ENCODE measurements at places on chromosomes 4 and X.
A peak's percentile ranks its signal among the peaks of the same experiment; 100 is the strongest.

DNA sequence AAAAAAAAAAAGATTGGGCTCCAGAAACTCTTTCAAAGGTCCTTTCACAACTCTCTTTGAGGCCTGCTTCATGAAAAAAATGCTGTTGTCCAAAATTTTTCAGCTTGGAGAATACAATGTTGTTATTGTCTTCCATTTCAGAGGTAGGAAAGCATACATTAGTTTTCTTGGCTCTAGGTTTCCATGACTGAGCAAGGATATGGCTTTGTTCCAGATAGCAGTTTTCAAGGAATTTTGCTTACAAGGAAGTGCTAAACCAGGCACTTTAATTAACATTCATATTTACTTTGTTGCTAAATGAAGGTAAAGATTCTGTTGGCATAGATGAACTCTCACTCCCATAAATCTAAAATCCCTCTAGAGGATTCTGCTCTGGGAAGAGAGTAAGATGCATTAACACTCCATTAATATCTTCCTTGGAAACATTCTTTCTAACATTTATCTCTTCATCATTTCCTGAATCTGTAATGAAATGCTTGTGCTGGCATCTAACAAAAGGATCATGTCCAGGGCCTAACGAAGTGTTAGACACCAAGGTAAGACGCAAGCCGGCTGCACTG is 118.4 kb downstream of the COL25A1 start:
- DNase-seq, result no peak

- DNase-seq, result no peak
These were observed 24.1 kb downstream of the FABP2 start for GRCh38 chr4:119297795-119298194.

DNA sequence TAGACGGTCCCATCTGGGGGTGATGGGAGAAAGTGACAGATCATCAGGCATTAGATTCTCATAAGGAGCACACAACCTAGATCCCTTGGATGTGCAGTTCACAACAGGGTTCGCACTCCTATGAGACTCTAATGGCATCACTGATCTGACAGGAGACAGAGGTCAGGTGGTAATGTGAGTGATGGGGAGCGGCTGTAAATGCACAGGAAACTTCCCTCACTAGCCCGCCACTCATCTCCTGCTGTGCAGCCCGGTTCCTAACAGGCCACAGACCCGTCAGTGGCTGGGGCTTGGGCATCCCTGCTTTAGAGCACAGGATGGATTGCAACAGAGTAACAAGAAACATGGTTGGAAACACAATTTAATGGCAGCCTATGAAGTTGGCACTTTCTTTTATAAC is 172.6 kb upstream of the VCX3A start:
- DNase-seq, result no peak

DNA sequence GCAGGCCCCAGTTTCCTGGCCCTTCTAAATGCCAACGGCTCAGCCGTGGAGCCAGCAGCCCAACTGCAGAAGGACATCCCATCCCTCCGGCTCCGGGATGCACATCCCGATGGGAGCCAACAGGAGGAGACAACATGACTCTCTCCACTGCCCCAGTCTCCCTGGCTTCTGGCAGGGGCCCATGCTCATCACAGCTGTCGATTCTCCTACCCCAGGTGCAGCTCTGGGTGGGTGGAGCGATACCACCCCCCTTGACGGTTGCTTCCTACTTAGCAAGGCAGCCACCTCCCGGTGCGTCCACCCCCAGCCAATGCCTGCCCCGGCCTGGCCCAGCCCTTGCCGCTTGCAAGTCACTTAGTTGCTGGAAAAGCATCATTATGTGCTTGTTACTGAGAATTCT is 19.5 kb downstream of the ZNF275 start:
- no peak for DNase-seq

DNA sequence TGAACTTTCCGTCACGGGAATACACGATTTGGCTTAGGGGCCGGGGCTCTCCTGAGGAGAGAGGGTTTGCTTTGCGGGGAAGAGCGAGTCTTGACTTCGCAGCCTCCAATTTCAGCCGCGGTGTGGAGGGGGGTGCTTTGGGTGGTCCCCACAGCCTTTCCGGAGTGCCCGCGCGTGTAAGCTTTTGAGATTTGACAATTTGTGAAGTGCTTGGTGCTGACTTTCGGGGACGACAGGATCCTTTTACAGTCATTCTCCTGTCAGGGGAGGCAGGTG is 355 bp downstream of the SCML1 start:
- DNase-seq, result no peak

GRCh38 chrX:112043997-112044396 is 38.6 kb downstream of the TRPC5 start:
- DNase-seq, result no peak

DNA sequence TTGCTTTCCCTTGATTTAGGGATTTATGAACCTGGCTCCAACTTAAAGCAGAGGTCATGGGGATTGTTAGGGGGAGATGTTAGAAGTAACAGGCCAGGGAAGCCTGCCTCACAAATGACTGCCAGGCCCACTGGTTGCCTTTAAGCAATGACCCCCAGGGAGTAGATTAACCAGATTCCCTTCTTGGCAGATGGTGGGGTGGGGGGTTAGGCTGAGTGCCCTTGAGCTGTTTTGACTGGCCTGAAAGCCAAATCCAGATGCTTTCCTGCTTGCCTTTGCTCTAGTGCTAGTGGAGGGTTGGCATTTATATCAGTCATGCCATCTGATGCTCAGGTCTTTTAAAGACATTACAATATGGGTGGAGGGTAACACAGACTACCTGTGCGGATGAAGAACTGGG is 128.1 kb downstream of the TMEM164 start:
- no peak for DNase-seq

GRCh38 chr4:58275856-58276255 is 1165.7 kb upstream of the IGFBP7 start:
- no peak for DNase-seq

- no peak for DNase-seq
These were observed 306.5 kb downstream of the MAGEB5 start for GRCh38 chrX:26522501-26522900.

DNA sequence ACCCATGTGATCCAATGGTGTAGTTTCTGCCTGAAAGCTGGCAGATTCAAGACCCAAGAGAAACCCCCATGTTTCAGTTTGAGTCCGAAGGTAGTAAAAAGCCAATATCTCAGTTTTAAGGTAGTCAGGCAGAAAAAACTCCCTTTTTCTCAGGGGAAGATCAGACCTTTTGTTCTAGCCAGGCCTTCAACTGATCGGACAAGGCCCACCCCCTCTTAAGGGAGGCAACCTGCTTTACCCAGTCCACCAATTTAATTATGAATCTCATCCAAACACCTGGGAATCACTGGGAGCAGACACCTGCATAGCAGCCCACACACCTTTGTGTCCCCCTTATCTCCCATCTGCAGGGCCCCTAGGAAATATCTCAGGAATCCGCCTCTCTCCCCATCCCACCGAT is 322.0 kb downstream of the STK32B start:
- DNase-seq, result no peak

- DNase-seq, result no peak
These were observed 433.6 kb upstream of the FRG1 start for GRCh38 chr4:189507060-189507459.

DNA sequence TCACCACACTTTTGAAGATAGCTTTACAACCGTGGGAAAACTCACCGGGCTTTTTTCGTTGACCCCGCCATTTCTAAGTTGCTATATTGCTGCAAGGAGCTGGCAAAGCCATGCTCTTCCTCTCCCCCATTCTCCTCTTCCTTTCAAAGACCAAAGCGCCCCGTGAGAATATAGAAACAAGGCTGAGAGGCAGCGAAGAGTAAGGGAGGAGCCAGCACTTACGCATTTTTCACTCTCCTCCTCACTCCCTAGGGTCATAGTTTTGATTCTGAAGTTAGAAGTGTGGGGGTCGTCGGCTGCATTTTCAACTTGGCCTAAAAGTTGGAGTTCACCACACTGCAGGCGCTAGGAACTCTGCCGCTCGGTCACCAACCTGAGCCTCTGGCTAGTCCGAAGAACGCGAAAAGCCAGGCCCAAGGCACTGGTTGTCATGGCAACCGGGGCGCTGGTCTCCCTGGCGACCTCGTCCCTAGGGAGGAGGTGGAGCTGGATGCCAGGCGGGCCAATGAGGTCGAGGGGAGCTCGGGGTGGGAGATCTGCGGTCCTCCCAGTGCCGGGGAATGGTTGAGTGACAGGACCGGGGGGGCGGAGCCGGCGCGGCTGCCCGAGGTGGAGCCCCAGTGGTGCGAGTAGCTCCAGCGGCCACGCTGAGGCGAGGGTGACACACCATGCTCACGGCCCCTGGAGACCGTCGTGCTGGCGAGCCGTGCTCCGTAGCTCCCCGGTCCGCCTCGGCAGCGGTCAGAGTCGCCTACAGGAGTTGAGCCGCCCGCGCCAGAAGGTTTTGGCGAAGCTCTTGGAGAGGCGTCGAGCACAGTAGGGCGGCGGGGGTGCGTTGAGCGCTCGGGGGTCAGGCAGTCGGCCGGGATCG is at the start of gene PTPN13:
Gene PTPN13, plus strand, starts transcription at position 628 of the 871 bp plus-strand sequence. CDS start 40,942 bp downstream, outside the sequence.
- DNase-seq, result peak; percentile 83

DNA sequence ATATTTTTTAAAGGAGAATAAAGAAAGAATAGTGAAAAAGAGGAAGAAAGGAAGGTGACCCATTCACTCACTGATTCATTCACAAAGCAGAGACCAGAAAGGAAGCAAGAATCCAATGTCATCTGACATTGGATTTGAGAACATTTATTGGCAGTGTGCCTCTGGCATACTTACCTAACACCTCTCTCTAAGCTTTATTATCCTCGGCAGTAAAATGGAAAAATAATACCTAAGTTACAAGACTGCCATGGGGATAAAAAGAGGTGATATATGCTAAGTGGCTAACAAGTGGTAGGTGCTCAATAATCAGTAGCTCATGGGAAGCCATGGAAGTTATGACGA is 41.6 kb upstream of the PPARGC1A start:
- no peak for DNase-seq

- DNase-seq, result no peak
These were observed 564.7 kb upstream of the ACTRT1 start for GRCh38 chrX:128616933-128617332.

DNA sequence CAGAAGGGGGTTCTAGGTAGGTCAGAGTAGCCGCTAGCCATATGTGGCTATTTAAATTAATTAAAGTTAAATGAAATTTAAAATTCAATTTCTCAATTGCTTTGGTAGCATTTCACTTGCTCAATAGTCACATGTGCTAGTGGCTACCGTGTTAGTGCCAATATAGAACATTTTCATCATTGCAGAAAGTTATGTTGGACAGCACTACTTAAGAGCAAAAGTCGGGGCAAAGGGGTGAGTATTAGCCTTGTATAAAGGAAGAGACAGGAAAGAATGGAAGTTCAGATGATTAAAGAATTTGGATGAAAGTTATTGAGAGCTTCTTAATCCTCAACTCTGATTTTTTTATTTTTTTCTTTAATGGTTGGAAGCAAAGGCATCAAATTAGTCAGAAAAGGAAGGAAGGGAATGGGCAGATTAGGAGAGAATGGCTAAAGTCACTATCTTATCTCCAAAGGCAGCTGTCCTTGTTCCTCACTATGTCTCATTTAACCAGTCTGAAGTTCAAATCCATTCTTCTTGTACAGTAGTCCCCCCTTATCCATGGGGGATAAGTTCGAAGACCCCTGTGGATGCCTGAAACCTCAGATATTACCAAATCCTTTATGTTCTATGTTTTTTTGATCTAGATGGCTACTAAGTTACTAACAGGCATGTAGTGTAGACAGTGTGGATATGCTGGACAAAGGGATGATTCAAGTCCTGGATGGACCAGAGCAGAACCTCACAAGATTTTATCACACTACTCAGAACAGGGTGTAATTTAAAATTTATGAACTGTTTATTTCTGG is 22.9 kb downstream of the OCIAD1 start:
- no peak for DNase-seq

DNA sequence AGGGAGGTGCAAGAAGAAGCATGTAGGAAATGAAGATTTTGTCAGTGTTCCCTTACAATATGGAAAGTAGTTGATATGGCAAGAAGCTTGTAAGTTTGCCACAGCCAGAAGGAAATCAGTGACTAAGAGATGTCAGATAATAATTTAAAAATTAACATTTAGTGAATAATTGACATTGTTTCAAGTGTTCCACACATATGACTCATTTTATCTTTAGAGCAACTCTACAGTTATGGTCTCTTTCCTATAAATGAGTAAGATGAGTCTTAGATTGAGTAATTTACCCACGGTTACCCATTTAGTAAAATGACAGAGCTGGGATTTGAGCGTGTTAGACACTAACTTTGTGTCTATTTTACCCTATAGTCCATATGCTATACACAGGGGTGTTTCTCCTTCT is 300.3 kb upstream of the IRS4 start:
- no peak for DNase-seq

- DNase-seq, result no peak
These were observed 121.2 kb upstream of the STX18 start for GRCh38 chr4:4663028-4663427.

DNA sequence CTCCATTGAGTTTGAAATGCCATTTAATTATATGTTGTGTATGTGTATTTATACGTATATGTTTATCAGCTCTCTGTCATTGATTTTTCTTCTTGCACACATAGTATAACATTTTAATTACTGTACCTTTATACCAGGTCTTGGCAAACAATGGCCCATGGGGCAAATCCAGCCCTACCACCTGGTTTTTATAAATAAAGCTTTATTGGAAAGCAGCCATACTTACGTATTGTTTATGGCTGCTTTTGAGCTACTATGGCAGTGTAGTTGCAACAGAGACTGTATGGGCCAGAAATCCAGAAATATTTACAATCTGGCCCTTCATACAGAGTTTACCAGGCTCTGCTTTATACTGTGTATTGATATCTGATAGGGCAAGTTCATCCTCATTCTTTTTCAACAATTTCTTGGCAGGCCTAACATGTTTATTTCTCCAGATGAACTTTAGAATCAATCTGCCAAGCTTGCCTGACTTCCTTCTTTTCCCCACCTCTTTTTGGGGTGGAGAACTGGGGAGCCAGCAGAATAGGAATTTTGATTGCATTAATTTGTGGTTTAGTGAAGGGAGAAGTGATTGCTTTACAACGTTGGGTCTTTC is 15.8 kb downstream of the DCUN1D4 start:
- no peak for DNase-seq

GRCh38 chr4:76601791-76602190 is 166.8 kb downstream of the SHROOM3 start:
- DNase-seq, result no peak

GRCh38 chr4:7328162-7328912 is 106.4 kb downstream of the PSAPL1 start:
- DNase-seq, result no peak

Data from CD4-positive, alpha-beta memory T cell (primary cell).